ENCODE measurements at places on chromosomes 7 and 10.

GRCh38 chr10:18523025-18523424 lies 128.4 kb downstream of the NSUN6 start:
- no peak for DNase-seq

GRCh38 chr7:121084748-121085336 lies 96.3 kb downstream of the CPED1 start:
- no peak for DNase-seq

- no peak for DNase-seq
Measured at GRCh38 chr10:73937333-73938043, 26.6 kb downstream of the PLAU start.

DNA sequence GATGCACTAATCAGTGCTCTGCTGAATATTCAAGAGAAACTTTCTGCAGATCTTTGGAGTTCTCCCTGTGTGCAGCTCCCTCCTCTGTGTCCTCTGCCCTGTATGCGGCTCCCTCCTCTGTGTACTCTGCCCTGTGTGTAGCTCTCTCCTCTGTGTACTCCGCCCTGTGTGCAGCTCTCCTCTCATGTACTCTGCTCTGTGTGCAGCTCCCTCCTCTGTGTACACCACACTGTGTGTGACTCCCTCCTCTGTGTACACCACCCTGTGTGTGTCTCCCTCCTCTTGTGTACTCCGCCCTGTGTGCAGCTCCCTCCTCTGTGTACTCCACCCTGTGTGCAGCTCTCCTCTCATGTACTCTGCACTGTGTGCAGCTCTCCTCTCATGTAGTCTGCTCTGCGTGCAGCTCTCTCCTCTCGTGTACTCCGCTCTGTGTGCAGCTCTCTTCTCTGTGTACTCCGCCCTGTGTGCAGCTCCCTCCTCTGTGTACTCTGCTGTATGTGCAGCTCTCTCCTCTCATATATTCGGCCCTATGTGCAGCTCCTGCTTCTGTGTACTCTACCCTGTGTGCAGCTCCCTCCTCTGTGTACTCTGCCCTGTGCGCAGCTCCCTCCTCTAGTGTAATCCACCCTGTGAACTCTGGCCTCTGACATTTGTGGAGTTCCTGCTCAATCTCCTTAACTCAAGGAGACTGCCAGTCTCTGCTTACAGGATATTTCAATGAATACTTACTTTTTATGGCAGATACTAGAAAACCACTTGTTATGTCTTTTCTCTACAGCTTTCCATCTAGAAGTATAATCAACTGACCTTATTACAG lies 280.4 kb downstream of the GLRX3 start:
- DNase-seq: no peak

DNA sequence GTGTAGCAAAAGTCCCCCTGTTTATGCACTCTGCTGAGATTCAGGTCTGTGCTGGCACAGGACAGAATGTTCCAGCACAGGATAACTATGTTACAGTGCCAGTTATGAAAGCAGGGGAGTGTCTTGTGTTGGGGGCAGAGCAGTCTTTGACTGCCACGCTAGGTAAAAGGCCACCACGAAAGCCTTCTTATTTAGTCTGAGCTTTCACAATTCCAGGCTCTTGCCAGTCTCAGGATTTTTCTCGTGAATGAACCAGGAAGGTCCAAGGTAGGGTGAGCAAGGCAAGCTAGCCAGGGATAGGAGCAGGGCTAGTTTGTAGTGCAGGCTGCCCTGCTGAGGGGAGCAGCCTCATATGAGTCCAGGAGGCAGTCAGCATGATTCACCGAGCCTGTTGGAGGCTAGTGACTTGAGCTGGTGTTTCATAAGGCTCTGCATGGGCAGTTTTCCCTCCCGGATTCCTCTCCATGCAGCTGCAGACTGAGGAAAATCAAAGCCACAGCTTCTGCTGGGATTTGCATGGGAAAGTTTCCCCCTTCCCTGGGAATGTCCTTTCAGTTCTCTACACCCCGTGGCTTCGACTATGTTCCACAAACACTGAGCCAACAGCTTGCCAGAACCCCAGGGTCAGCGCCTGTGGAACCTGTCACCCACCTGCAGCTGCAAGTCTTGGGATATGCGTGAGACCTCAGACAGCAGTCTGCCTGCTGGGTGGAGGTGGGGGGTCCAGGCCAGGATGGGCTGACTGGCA lies 112.3 kb downstream of the JCAD start:
- no peak for DNase-seq

- DNase-seq: no peak
Measured at GRCh38 chr7:41573015-41573414, 129.9 kb downstream of the INHBA start.

DNA sequence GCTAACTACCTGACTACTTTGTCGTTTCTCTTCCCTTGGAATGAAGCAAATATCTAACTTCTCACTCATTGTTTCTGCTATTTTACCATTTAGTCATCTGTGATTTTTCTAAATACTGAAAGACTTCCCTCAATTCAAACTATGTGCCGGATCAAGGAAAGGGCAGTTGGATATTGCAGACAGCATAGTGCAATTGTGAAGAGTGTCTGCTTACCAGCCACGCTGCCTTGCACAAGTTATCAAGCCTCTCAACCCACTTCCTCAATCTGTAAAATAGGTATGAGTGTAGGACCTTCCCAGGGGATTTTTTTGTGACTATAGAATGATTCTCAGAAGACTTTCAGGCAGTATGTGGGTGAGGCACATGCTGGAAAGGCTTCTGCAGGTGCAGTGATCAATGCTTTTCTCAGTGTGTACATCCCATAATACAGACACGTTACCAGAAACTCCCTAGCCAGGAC lies 54.3 kb downstream of the EGFR start:
- no peak for DNase-seq

GRCh38 chr10:13729586-13730305 lies 143.0 kb downstream of the PRPF18 start:
- no peak for DNase-seq

DNA sequence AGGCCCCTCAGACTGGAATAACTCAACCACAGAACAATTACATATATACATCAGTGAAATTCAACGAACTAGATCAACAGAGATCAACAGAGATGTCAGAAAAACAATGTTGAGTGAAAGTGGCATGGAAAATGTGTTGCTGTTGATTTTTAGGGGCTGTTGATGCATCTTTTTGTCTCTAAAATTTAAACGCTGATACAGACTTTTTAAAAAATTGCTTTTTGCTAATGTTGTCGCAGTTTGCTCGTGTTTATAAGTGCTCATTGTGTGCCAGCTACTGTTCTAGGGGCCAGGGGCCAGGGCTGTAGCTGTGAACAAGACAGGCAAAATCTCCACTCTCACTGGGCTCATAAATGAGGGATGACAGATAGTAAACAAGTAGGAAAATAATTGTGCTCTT lies 18.3 kb downstream of the TMEM248 start:
- no peak for DNase-seq

DNA sequence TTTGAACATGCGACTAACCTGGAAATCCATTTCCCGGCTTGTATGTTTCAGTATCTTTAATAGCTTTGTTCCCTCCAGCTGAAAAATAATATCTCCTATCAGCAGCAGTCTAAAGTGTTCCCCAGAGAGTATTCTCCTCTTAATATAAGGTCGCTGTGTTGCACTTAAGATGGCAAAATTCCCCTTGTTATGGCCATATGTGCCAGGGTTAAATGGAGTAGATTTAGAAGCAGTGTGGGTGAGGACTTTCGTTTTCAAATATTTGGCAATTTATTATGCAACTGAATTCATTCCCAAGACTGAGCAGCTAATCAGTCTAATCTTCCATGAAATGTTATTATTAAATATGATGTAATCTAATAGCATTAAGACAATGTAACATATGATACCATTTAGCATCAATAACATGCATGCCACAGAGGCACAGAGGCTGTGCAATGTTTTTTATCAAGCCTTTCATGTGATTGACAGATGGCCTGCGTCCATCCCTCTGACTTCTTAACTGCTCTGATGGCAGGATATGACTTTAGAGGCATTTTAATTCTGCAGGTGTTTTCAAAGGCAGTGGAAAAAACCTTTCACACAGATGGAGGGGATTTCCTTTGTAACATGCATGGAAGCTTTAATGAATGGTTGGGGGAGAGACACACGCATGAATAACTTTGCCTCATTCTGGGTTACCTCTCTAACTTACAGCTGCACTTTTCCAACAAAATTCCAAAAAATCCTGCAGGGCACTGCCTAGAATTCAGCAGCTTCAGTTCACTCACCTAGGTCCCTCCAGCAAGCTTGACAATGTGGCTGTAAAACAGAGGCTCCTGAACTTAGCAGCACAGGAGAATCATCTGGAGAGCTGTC lies 55.1 kb upstream of the ZPBP start:
- no peak for DNase-seq

- DNase-seq: no peak
Measured at GRCh38 chr7:66277492-66277891, 72.4 kb downstream of the TPST1 start.

- no peak for DNase-seq
Measured at GRCh38 chr10:44376472-44377099, 8.3 kb downstream of the CXCL12 start.

GRCh38 chr7:25562673-25563182 lies 334.4 kb upstream of the NPVF start:
- DNase-seq: no peak

DNA sequence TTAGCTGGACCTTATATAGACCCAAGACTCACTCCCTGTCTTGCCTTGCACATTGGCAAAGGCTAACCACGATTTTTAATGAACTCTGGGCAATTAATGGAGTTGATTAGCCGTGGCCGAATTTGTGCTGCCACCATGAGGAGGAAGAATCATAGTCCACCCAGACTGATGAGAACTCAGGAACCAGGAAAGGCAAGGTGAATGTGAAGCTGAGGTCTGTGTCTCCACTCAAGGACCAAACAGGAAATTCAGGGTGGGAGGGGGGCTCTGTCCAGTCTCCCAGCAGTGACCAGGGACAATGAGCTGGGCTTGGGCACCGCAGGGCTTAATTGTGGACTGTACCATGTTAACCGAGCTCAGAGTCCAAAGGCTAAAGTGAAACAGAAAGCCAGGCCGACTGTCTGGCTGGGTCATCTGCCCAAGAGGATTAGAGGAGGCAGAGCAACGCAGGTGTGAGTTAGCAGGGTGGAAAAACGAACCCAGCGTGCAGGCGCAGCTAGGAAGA lies 127.0 kb upstream of the JCAD start:
- DNase-seq: no peak

- DNase-seq: no peak
Measured at GRCh38 chr7:2228921-2229320, 3.8 kb downstream of the MAD1L1 start.

- no peak for DNase-seq
Measured at GRCh38 chr7:80279760-80280159, 145.1 kb downstream of the GNAI1 start.

- DNase-seq: no peak
Measured at GRCh38 chr10:116143673-116144222, 129.3 kb downstream of the GFRA1 start.

- DNase-seq: no peak
Measured at GRCh38 chr7:71470830-71471229, 338.9 kb downstream of the GALNT17 start.

GRCh38 chr7:143233816-143234532 lies 12.1 kb downstream of the TAS2R40 start:
- DNase-seq: no peak

GRCh38 chr10:122861711-122862161 lies 16.1 kb upstream of the CUZD1 start:
- DNase-seq: no peak

- DNase-seq: no peak
Measured at GRCh38 chr7:159096736-159097581, 47.7 kb downstream of the VIPR2 start.

GRCh38 chr10:6046773-6047611 lies 15.2 kb downstream of the IL2RA start:
- DNase-seq: no peak

- no peak for DNase-seq
Measured at GRCh38 chr7:11232462-11232861, 258.8 kb downstream of the PHF14 start.

DNA sequence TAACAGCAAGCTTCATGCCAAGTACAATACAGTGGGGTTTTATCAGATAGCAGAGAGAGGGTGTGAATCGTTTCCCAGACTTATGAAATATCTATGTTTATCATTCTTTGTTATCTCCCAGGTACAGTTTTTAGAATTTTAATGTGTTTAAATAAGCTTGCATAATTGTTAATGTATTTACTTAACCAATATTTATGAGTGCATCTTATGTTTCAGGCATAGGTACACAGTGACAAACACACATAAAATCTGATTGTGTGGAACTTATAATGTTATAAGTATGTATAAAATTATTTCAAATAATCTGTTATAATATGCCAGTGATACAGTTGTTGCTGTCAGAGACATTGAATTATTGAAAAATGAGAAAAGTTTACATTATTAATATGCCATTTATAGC lies 1011.4 kb upstream of the C7orf33 start:
- DNase-seq: no peak

GRCh38 chr7:129875745-129876411 lies 76.9 kb downstream of the UBE2H start:
- DNase-seq: no peak

DNA sequence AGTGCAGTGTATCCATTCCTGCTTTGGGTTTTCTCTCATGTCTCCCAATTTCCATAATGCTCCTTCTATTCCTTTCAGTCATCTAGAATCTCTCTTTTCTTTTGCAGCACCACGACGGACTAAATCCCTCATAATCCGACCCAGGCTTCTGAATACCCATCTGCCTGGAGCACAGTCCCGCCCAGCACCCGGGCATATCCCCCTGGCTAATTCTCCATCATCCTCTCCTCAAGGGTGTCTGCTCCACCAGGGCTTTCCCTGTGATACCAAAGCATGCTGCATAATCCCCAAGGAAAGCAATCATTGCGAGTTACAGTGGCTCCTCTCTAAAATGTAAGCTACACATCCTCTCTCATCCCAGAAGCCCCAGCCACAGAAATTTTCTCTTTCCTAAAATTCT lies 321.9 kb downstream of the CCDC3 start:
- no peak for DNase-seq

GRCh38 chr10:3858051-3858845 lies 73.2 kb upstream of the KLF6 start:
- DNase-seq: no peak

DNA sequence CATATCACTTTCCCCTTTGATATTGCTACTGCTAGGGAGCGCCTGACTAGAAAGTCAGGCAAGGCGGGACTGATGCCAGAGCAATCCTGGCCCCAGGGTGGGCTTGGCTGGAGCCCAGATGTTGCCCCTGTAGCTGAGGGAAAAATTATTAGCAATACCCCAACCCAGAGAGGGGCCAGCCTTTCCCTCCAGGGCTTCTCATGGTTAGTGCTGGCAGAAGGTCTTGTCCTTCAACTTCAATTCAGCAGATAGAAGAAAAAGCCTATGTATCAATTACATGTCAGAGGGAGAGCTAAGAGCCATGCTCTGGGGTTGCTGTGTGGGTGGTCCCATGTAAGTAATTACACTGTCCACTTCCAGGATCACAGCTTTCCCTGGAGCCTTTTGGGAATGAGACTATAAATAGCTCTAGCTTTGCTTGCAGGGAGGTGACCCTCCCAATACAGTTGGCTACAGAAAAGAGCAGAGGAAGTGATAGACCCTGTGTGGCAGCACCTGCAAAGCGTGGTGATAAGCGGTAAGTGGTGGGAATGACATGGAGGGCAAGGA lies 579.1 kb downstream of the CCSER2 start:
- no peak for DNase-seq

GRCh38 chr7:142457146-142457703 lies 199.4 kb upstream of the PRSS58 start:
- DNase-seq: no peak

- DNase-seq: no peak
Measured at GRCh38 chr7:104267701-104268368, 60.0 kb upstream of the ORC5 start.
